CD4-positive, alpha-beta T cell (primary cell): ENCODE measurements at places on chromosomes 5 and 9.

DNA sequence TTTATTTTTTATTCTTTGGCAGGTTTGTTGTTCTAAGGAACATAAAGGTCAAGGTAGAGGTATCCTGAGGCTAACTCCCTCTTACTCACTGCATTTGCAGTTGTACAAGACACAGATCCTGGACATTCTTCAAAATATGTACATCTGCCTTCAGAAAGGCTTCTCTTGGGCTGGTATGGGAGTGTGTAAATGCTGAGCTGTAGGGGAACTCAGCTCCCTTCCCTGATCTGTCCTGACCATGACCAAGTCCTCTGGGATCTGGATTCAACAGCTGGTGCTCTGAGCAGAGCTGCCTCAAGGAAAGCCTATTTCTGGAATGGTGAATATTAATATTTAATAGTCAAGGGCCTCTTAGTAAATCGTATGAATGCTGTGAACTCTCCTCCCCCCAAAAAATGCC is 117.4 kb downstream of the PRKACG start:
- DNase-seq: no peak

GRCh38 chr9:117249799-117250198 is 165.1 kb downstream of the ASTN2 start:
- no peak for DNase-seq

- DNase-seq: no peak
Measured at GRCh38 chr9:6045364-6045763, 29.9 kb upstream of the RANBP6 start.

- no peak for DNase-seq
Measured at GRCh38 chr9:105195259-105195658, 49.2 kb upstream of the SLC44A1 start.

DNA sequence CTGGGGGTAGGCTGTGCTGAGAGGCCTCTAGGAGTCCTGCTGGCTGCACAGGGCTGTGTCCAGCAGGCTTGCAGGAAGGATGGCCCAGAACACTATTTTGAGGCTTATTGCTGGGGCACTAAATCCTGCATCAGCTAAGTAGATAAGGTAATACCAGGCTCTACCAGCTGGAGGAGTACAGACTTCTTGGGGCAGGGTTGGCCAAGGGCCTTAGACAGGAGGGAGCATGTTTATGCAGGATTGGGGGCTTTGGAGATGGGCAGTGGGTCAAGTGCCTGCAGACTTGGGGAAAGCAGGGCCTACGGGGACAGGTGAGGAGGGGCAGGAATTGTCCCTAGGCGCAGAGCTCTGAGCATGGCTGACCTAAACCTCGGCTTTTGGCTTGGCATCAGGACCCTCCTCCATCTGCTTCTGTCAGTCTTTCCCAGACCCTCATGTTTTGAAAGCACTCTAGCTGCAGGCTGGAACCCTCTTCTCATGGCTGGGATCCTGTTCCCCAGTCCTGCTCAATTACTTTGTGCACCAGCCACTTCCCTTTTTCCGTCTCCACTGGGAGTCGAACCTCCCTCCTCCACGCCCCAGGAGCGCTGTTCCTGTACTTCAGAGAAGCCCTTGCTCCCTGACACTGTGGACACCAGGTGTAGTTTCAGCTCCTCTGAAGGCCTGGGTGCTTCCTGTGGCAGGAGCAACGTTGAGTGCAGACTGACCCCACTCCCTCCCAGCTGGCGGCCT is 61.0 kb upstream of the SPTLC1 start:
- DNase-seq: no peak

- DNase-seq: no peak
Measured at GRCh38 chr5:176887252-176887849, 11.8 kb downstream of the HK3 start.

DNA sequence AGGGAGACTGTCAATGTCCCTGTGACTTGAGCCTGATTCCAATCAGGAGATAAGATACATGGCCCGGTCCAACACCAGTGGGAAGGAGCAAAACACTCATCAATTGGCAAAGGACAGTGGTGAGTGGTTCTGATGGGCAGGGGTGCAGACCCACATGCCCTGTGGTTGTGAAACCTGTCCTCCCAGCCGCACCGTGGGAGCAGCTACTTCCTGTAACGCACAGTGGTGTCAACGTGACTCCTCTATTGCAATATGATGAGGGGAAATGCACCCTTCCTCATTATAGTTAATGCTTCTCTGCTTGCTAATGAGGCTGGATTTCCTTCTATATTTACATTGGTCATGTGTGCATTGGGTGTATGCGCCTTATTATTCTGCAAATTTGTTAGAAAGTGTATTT is 223.0 kb downstream of the IRX1 start:
- DNase-seq: no peak

GRCh38 chr9:101054657-101055056 is 26.1 kb downstream of the PLPPR1 start:
- no peak for DNase-seq

DNA sequence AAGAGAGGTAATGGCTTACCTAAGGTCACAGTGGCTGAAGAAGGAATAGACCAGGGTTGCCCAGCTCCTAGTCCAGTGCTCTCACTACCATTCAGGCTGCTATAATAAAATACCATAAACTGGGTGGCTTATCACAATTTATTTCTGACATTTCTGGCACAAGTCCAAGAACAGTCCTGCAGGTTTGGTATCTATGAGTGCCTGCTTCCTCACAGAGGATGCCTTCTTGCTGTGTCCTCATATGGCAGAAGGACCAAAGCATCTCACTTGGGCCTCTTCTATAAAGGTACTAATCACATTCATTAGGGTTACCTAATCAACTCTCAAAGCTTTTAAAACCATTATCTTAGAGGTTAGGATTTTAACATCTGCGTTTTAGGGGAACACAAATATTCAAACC is 17.2 kb downstream of the STARD4 start:
- no peak for DNase-seq

- no peak for DNase-seq
Measured at GRCh38 chr9:109910671-109911518, 130.9 kb downstream of the PALM2AKAP2 start.

GRCh38 chr5:53239301-53239990 is 129.9 kb upstream of the MOCS2 start:
- no peak for DNase-seq

DNA sequence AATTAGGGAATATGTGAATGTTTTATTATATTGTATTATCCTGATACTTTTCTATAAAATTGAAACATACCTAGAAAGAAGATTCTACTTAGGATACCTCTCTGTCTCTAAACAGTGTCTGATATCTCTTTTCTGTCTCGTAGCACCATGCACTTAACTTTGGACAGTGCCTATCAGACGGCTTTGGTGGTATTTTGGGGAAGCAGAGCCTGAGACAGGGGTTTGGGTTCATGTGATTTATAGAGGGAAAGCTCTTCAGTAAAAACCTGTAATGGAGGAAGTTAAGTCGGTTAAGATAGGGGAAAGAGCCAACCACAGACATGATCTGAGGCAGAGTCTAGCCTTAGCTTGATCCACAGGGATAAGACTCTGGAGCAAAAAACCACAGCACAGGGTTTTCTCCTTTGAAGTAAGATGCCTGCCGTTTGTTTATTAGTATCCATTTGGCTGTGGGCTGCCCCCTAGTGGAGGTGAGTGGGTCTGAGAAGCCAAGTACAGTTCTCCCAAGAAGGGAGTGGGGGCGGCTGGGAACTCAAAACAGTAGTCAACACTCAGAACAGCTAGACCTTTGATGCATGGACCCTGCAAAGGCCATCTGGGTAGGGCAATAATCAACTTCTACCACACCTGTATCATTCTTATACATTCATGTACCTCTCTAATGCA is 141.2 kb upstream of the ASTN2 start:
- DNase-seq: peak; percentile 1

DNA sequence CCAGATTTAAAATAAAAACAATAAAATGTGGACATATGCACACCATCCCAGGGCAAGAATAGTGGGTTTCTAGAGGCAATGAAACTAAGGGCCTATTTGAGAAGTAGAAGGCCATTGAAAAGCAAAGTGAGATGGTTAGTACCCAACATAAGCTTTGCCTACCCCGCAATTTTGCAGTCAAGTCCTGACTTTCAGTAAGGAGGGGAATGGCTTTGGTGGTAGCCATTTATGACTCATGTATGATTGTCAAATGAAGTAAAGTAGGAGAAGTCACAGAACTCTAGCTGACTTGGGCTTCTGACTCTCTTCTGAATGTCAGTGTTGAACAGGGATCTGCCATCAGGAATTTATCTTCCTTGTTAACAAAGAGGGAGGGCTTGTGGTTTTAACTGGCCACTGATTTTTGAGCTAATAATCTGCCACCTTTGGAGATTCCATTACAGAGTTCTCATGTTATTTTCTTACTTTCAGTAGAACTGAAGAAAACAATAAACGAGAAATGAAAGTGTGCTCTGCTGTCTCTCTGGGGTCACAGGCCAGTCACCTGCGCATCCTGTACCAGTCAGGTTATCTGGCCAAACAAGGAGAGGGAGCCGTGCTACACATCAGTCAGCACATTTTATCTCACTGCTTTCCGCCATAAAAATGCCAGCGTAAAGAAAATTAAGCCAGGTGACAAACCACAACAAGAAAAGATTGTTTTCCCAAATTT is 14.3 kb upstream of the SNCAIP start:
- DNase-seq: no peak

DNA sequence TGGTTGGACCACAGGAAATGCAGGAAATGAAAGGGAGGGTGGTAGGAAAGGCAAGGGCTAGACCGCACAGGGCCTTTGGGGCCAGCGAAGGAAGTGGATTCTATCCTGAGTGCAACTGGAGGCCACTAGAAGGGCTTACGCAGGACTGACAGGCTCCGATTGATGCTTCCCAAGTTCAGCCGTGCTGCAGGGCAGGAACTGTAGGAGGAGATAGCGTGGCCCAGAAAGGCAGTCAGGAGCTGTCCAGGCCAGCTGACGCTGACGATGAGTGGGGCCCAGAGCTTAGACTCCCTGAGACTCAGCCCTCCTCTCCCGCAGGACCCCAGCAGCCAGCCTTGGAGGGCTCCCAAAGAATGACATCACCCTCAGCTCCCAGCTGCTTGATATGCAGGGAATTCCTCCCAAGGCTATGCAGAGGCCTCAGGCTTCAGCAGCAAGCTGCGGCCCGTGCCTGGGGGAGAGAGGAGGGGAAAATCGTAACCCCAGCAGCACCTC is 48.8 kb downstream of the KCNIP1 start:
- no peak for DNase-seq

- no peak for DNase-seq
Measured at GRCh38 chr9:79143211-79143610, 428.6 kb upstream of the TLE4 start.

GRCh38 chr5:59320420-59320819 is 573.1 kb downstream of the PDE4D start:
- no peak for DNase-seq

DNA sequence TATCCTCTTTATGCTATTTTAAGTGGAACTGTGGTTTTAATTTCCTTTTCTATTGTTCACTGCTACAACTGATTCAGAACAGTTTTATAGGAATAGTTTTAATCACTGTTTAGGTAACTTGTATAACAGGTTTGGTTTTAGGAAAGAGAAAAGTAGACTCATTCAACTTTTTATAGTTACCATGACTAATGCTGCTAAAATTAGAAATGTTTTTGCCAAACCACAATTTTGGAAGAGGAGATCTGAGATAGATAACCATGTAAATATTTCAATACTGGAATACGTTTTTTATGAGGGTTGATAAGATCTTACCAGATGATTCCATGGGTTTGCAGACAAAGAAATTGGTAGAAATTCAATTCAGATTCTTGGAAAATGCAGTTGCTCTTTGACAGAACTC is 404.6 kb upstream of the ARRDC3 start:
- no peak for DNase-seq

- no peak for DNase-seq
Measured at GRCh38 chr9:33265211-33265865, 489 bp downstream of the CHMP5 start.

DNA sequence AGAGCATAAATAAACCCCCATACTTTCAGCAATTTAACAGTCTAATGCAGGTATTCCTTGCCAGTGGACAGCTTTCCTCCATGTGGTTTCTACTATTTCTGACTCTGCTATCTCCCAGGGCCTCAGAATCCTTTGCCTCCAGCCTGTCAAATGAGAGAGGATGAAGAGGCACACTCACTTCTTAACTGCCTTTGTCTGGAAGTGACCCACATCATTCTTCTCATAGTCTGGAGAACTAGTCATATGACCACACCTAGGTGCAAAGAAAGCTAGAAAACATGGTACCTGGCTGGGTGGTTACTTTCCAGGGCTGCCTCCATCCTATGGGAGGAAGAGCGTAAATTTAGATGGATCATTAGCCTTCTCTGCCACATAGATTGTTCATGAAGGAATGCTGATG is 22.5 kb downstream of the PALM2AKAP2 start:
- DNase-seq: no peak

- DNase-seq: no peak
Measured at GRCh38 chr5:120734033-120734432, 269.9 kb downstream of the PRR16 start.

DNA sequence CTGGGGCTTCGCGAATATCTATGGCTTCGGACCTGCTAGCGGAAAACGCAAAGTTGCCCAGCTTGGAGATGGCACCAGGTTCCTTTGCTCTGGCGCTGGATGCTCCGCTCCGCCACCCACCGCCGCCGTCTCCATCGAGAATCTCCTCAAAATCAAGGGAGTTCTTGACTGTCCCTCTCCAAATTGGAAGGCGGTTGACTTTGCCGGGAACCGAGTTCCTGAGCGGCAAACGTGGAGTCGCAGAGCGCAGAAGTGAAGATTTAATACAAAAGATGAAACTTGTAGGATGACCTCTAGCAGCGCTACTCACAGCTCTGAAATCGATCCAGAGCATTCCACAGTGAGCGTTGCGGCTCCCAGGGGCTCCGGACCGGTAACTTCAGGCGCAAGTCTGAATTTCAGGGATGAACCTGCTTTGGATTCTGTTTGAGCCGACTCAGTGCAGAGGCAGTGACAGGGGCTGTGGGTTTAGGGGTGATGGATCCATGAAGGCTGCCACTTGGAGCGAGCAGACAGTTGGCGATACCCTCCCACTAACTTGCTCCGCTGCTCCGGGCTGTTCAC is 1641.5 kb upstream of the C9orf72 start:
- DNase-seq: no peak

- no peak for DNase-seq
Measured at GRCh38 chr9:14081745-14082144, 232.2 kb downstream of the NFIB start.

DNA sequence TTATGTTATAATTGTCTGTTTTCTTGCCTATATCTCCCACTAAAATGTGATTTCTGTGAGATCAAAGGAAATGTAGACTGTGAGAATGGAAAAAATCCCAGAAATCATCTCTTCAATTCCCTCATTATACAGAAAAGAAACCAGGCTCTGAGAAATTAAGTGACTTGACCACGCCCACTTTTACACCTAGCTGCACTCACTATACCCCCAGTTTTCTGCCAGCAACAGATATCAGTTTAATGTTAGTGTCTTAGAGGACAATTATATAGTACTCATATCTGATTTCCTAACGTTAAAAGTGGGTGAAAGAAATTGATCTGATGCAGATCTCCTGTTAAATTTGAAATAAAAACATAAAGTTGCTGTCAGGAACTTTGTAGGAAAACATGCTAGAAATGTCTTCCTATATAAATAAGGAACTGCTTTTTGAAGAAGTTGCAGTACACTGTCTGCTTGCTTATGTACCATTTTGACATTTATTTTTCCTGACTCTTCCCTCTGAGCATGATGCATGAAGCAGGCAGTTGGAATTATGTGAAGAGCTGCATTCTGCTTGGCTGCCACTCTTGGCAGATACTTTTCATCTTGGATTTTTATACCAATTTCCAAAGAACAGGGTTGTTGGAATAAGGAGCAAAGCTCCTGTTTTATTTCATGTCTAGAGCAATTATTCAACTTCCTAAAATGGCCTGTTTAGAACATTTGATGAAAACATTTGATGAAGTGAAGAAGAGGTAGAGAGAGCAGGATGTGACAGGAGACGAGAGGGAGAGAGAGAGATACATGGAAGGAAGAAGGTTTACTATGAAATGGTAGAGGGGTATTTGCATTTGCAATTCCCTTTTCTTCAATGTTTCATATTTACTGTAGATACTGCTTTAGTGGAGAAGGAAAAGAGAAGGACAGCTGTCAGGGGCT is 57.3 kb upstream of the RICTOR start:
- no peak for DNase-seq
